NCI-H2227 treated with DMSO at 0.1 percent for 48 hours (cell line): ENCODE measurements at places on chromosomes 13 and 19.

DNA sequence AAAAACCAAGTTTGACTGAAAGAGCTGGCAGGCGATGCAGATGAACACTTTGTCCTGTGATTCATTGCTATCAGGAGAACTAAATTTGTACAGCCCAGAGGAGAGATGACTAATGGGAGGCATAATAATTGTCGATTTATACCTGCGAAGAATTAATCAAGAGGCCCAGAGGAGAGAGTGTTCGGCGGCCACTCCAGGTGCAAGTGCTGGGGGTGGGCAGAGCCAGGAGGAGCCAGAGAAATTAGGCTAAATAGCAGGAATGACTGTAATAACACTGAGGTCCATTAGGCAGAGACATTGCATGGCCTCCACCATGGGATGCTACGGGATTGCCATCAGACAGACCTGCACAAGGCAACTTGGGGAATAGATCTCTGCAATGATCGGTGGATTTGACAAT lies 107.7 kb upstream of the UQCRFS1 start:
- no peak for DNase-seq

DNA sequence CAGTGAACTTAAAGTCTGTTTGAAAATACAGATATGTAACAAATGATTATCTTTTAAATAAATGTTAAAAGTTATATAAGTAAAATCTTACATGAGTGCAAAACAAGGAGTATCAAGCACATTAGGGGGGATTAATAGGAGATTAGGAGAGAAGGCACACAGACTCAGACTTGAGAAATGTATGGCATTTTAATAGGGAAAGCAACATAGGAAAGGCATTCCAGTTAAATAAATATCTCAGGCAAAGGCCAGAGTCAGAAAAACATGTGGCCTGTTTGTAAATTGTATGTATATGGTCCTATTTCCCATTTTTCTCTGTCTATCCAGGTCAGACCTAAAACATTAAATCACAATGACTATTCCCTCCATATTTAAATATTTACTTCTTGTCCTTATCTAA lies 462.7 kb downstream of the GPC6 start:
- DNase-seq: no peak

- DNase-seq: no peak
Measured at GRCh38 chr19:31127134-31127967, 221.9 kb downstream of the TSHZ3 start.

DNA sequence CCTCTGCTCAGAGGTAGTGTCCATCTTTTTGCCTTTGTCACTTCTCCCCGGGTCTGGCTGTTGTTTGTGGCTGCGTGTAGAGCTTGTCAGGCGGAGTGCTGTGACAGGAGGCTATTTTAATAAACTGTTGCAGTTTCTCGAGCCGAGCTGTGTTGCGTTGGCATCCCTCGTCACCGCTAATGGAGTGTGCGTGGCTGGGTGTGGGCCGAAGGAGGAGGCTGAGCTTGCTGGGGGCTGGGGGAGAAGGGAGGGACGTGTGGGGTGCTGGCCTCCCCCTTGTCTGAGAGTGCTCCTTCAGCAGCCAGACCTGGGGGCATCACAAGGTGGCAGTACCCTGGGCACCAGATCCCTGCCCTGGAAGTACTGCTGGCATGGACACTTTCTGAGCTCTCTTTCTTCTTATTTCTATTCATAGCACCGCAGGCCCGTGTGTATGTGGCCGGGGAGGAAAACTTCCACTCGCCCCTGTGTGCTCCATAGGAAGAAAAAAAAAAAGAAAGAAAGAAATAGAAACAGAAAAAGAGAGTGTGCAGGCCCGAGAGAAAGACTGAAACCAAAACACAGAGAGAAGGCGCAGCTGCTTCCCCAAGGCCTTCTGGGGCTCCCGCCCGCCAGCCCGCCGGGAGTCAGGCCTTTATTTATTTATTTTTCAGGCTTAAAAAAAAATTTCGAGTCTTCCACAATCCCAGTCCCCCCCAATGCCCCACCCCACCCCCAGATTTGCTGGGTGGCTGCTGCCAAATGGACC lies 27.0 kb downstream of the NFIX start:
- DNase-seq: no peak

DNA sequence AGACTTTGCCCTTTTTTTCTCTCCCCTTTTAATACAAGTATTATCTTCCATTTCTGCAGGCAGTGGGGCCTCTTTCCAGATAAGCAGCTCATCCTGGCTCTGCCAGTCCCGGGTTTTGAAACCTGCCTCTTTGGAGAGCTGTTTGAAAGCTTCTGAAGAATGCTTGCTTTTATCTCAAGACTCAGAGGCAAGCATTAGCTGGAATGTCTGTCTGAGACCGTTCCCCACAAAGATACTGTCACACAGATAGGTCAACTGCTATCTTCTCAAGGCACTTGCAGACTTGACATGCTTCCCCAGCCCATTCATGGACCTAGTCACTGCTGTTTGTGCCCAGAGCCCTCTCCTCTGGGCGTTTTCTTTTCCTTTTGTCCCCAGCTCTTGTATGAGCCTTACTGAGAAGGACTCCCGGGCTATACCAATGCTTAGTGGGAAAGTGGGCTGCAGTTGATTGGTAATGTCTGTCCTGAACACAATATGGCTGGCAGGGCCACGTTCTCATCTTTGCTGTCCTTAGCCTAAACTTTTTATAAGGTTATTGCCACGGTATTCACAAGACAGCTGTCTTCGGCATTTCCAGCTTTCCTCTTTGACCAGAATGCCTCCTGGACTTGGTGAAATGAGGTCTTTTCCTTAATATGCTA lies 13.4 kb downstream of the SERP2 start:
- DNase-seq: no peak

- DNase-seq: no peak
Measured at GRCh38 chr19:14402332-14403144, 16.6 kb downstream of the DDX39A start.
